Fibroblast of villous mesenchyme (primary cell): ENCODE measurements at places on chromosomes 1 and 21. TPM values are rescaled to one million over a fixed set of nuclear protein-coding genes. Genes with fewer than 3 reads are reported as not detected.

LCE1D gene
- total RNA-seq: not detected in 2 replicates

BGLAP gene
- not detected in 2 replicates for total RNA-seq

CEP85 gene
- total RNA-seq: 9.3 and 13.0 TPM in 2 replicates

ZC3H12A gene
- 21.6 and 38.9 TPM in 2 replicates for total RNA-seq

ANKRD34A gene
- 1.3 and 1.6 TPM in 2 replicates for total RNA-seq

MYBPHL gene
- not detected in 2 replicates for total RNA-seq

OR10Z1 gene
- total RNA-seq: not detected in 2 replicates

OMA1 gene
- total RNA-seq: 10.6 and 26.8 TPM in 2 replicates

CFHR3 gene
- not detected in 2 replicates for total RNA-seq

C4BPA gene
- total RNA-seq: not detected in 2 replicates

OR2T33 gene
- total RNA-seq: not detected in 2 replicates

CR1L gene
- not detected in 2 replicates for total RNA-seq
